ENCODE measurements at places on chromosomes 4 and X. TPM values are rescaled to one million over a fixed set of nuclear protein-coding genes. Genes with fewer than 3 reads are reported as not detected.

DNA sequence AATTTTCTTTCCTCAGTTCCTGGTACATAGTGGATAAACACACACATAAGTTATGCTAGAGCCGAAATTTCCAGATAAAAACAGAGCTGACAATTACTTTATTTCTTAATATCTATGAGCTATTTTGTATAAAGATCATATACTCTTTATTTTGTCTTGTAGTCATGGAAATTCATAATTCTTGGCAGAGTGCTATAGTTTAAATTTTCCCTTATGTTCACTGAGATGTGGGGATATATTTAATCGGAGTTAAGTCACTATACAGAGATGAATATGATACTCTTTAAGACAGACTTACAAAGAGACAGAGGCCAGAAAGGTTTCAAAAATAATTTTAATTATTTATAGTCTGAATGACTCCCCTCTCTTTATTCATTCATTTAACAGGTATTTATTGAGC, 89.7 kb downstream of the PPEF1 start:
- DNase-seq = no peak

DNA sequence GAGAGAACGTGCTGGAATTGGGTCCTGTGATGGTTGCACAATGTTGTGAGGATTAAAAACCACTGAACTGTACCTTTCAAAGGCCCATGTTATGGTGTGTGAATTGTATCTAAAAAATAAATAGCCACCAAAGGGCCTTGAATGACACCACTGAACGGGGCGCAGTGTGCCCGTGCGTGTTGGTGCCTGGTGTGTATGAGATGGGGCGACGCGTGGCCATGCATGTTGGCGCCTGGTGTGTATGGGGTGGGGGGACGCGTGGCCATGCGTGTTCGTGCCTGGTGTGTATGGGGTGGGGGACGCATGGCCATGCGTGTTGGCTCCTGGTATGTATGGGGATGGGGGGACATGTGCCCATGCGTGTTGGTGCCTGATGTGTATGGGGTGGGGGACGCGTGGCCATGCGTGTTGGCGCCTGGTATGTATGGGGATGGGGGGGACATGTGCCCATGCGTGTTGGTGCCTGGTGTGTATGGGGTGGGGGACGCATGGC, 66.6 kb upstream of the HELT start:
- no peak for DNase-seq

GRCh38 chrX:50799531-50799961, 14.4 kb downstream of the SHROOM4 start:
- DNase-seq = no peak

DNA sequence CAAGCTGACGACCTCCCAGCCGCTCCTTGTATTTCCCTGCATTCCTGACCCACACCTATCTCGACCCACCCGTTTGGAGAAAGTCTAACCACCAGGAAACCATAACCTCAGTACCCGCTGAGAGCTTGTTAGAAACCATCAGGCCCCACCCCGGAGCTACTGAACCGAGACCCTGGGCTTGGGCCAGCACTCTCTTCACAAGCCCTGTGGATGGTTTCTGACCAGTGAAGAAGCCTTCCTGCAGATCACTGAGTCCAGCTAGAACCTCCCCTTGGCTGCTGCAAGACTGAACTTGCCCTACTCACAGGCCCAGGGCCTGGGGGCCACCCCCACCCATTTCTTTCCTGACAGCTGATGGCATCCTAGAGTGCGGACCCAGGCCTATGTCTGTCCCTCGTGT, 26.6 kb upstream of the ZNF185 start:
- no peak for DNase-seq

GRCh38 chr4:82803746-82804145, 5.2 kb upstream of the SCD5 start:
- DNase-seq = no peak

DNA sequence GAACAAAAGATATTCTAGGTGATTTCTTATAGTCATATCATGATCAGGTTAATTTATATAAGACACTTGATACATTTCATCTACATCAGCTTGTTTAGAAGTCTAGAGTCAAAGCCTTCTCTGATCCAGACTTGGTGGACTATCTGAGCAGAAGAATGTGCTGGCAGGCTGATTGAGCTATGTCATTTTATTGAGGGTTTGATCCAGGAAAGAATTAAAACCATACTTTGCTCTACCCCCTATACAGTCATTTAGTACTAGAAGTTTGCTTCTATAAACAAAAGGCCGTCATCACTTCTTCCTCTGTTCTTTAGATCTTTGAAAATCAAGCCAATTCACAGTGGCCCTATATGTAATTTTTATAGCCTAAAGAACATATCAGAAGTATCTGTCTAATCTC, 173.1 kb upstream of the PITX2 start:
- no peak for DNase-seq

CYTL1 gene
- total RNA-seq = 24.6 TPM

TMPRSS11D gene
- not detected for total RNA-seq

FAAH2 gene
- not detected for total RNA-seq

COL4A6 gene
- 1.1 TPM for total RNA-seq
